ENCODE measurements at places on chromosomes 2 and 18. TPM values are rescaled to one million over a fixed set of nuclear protein-coding genes. Genes with fewer than 3 reads are reported as not detected.

CPO gene
- 0.89 TPM for total RNA-seq

CNRIP1 gene
- total RNA-seq = 41.7 TPM

EGR4 gene
- not detected for total RNA-seq

COL4A3 gene
- 7.0 TPM for total RNA-seq

FSHR gene
- not detected for total RNA-seq

MAP3K20 gene
- 36.2 TPM for total RNA-seq

GALNT13 gene
- 0.49 TPM for total RNA-seq

DNA sequence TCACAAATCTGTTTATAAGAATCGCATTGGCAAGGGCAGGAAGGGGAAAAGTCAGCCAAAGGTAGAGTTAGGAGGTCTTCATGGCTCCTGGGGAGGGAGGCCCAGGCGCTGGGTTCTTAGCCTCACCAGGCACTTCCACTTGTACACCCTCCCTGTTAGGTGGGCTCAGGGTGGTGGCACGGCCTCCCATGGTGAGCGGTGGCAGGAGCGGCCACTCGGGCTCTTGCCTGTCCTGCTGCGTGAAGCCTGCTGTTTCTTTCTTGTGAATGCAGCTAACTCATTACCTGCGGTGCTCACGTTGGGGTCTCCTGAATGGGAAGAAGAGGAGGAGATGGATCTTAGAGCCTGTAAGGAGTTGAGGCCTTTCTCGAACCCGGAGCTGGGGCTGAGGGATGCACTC lies 40.8 kb downstream of the TOGARAM2 start:
- no peak for DNase-seq

- no peak for DNase-seq
These were observed 378.9 kb upstream of the HNRNPA3 start for GRCh38 chr2:176833671-176834070.

DNA sequence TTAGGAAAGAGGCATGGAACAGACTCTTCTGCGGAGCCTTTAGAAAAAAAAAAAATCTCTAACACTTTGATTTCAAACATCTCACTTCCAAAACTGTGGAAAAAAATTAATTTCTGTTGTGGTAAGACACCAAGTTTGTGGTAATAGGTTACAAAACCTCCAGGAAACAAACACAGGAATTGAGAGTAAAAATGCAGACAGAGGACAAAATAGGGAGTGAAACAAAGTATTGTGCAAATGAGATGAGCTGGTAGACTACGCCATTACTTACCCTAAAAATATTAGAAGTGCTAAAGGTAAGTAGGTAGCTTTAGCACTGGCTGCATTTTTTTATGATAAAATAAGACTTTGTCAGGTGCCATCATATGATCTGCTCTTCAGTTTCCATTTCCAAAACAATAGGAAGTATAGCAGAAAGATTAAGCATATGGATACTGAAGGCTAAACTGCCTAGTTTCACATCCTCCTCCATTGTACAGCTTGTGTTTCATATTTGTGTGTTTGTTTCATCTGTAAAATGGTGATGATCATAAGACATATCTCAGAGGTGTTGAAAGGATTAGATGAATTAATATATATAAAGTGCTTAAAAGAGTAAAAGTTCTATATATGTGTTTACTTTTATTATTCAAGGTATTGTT lies 309.2 kb downstream of the NR4A2 start:
- no peak for DNase-seq

- DNase-seq = no peak
These were observed 1.0 kb downstream of the IMPACT start for GRCh38 chr18:24427484-24427883.

- DNase-seq = no peak
These were observed 19.7 kb upstream of the RNF125 start for GRCh38 chr18:31998880-31999412.

GRCh38 chr2:232497348-232497747 lies 9.7 kb upstream of the ECEL1 start:
- no peak for DNase-seq

DNA sequence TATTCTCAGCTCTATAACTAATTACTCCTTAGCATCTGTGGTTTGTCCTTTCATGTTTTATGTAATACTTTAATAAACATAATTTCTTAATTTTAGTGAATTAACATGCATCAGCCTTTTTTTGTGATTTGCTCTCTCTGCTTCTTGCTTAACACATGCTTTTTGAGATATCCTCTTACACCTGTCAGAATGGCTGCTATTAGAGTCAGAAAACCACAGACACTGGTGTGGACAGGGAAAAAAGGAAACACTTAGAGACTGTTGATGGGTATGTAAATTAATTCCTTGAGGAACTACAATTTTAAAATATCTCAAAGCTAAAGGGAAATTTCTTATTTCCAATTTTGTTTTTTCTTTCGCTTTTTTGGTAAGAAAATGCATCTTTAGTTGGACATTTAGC lies 549.0 kb downstream of the ZNF804A start:
- DNase-seq = no peak

- DNase-seq = no peak
These were observed 136.7 kb downstream of the SP3 start for GRCh38 chr2:173828189-173829142.

DNA sequence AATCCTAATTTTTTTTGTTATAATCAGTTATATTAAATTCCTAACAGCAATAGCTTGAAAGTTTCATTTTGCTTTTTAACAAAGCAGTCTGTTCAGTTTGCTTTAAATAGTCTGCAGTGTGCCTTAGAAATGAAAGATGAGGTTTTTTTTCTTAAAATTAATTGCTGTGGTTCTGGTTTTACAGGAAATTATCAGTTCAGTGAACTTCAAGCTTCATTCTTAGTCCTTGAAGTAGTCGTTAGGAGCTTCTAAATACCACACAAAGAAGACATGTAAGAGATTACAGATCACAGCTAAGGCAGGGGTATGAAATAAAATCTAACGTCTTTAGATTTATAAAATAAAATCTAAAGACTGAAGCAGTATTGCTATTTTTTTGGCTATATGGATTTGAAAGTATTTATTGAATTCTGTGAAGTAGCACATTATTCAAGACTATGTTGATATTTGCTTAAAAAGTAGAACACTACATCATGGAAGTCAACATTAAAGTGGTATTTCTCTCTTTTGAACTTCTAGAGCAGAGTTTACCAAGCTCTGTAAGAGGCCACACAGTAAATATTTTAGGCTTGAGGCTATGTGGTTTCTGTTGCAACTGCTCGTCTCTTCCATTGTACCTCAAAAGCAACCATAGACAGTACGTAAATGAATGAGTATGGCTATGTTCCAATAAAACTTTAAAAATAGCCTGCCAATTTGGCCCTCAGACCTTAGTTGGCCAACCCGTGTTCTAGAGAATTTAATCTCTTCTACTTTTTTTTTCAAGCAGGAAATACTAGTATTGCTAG lies 81.5 kb upstream of the STON1 start:
- no peak for DNase-seq

DNA sequence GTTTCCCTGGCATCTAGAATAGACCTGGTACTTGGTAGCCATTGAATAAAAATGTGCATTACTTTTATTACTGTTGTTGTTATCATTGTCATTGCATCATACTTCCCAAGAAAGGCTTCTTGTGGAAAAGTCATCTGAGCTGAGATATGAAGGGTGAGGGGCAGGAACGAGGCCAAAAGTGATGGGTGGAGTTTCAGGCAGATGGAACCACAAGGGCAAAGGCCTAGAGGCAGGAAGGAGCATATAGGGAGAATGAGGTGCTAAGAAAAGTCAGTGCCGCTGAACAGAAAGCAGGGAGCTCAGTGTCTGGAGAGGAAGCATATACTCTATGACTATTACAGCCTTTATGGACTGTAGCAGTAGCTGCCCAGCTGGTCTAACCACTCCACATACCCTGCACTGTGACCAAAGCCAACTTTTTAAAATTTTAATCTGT lies 219.3 kb downstream of the SPP2 start:
- DNase-seq = no peak

DNA sequence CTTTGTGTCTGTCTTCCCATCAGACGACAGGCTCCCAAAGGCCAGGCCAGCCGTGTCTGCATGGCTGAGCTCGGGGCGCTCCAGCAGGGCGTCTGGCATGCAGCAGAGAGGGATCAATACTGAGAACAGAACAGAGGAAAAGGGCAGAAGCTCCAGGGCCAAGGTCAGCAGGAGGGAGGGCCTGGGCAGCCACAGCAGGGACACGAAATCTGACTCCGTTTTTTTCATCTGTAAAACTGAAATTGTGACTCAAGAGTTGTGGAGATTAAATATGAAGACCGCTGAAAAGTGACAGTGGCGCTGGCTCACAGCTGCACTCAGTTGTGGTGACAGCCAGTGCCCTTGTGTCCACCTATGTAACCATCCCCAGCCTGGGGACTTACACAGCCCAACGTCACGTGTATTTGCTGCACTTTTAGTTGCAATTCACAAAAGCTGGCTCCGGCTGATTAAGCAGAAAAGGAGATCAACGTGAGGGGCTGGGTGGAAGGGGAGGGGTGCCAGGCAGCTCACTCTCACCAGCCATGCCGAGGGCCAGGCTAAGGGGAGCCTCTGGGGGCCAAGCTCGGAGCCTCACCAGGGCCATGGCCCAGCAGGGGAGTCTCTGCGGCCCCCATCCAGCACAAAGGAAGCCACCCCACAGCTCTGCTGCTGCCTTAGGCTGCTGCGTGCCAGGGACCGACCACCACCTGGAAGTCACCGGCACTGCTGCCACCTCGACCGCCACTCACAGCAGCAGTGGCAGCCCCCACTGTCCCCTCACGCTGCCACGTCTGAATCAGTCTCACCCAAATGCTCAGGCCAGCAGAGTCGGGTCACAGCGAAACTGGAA lies 74.7 kb downstream of the EIPR1 start:
- DNase-seq = no peak

- DNase-seq = no peak
These were observed 141.8 kb upstream of the KLHL29 start for GRCh38 chr2:23243073-23243659.

- no peak for DNase-seq
These were observed 46.6 kb upstream of the ZBTB7C start for GRCh38 chr18:48455555-48456478.

GRCh38 chr2:17621781-17622180 lies 81.3 kb downstream of the VSNL1 start:
- no peak for DNase-seq

DNA sequence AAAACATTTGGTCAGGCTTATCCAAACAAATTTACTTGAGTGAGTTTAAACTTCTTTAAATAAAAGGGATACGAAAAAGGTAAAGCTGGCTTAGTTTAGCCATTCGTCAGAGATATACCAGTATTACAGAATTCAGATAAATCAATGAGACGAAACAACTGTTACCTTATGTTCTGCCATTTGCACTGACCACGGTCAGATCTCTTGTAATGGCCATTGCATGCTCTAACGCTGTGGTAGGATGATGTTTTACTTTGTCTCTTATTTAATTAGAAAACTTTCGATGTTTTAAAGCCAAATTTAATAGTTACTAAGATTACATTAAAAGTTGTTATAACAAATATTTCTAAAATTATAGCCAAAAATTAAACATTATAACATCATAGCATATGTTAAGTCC lies 1.5 kb downstream of the C18orf54 start:
- no peak for DNase-seq

GRCh38 chr18:13328213-13328612 lies 109.7 kb downstream of the LDLRAD4 start:
- DNase-seq = no peak

GRCh38 chr2:150607390-150607811 lies 119.9 kb upstream of the RND3 start:
- DNase-seq = no peak

DNA sequence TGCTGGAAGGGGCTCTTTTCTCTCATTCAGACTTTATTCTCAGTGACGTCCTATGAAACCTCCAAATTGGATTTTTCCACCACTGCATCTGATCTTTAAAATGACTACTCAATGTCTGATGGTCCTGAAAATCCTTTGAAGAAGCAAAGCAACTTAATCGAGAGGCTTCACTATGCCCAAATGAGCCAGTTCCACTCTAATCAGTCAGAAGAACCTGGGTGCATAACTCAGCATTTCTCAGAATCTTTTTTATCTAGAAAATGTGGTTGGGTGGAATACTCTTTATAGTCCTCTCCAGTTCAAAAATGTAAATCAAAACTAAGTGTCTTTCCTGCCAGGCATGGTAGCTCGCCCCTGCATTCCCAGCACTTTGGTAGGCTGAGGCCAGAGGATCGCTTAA lies 60.7 kb downstream of the PRELID3A start:
- no peak for DNase-seq

DNA sequence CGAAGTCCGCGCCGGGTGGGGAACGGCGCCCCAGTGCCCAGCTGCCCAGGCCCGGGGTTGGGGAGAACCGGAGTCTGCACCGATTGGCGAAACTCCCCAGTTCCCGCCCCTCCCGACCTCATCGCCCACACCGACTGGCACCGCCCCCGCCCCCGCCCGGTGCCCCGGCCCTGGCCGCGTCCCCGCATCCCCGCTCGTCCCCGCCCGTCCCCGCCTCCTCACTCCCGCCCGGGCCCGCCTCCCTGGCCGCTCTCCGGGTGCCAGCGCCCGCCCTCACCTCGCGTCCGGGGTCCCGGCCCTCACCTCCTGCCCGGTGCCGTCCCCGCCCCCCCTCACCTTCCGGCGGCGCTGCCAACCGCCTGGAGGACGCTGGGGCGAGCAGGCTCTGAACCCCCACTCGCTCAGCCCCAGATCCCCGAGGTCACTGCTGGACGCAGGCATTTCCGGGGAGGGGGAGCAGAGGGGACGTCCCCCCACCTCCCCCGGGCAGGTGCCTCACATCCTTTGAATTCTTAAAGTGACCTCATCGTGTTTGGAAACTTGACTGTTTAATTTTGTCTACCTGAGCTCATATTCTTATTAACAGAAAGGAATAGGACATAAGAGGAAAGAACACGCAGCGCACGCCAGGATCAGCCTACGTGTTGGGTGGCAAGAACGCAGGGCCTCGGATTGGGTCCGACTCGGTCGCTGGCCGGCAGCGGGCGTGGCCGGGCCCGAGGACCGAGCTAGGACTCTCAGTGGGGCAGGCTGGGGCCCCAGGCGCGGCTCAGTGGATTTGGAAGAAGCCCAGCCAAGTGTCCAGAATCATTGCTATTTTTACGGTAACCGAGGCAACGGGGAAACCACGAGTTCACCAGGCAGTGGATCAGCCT lies at the start of gene FAM110C:
TSS of gene FAM110C (minus strand) at position 35 of the 875 bp plus-strand sequence. CDS start 120 bp downstream, outside the sequence.
- DNase-seq = no peak

DNA sequence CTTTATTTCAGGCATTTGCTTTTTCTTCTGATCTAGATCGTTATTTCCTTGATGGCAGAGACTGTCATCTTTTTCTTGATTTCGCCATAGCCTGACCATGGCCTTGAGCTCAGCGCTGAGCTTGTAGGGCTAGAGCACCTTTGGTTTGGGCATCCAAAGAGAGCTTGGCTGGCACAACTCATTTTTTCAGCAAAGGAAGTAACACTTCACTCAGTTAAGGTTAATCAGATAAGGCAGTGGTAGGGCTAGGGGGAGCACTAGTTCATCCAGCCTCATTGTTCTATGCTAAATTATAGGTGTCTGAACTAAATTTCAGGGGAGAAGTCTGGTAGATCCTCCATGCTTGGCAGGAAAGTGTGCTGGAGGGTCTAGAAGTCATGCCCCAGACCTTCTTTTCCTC lies 125.0 kb downstream of the SETBP1 start:
- no peak for DNase-seq

- no peak for DNase-seq
These were observed 594.4 kb upstream of the ID2 start for GRCh38 chr2:8087480-8087840.

DNA sequence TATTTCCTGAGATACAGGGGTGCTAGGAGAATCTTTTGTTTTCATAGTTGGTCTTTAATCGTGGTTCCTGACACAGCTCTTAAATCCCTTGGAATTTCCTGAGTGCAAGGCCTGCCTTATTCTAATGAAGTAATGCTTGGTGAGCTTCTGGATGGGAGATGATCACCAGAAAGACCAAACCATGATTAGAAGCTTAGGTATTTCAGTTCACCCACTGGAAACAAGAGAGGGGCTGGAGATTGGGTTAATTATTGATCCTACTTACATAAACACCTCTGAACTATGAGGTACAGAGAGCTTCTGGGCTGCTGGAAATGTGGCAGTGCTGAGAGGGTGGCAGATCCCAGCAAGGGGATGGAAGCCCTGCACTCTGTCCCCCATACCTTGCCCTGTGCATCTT lies 406.8 kb downstream of the THSD7B start:
- DNase-seq = no peak

All from sciatic nerve (tissue), 2 donors.